ENCODE measurements at places on chromosomes 12 and 14.

DNA sequence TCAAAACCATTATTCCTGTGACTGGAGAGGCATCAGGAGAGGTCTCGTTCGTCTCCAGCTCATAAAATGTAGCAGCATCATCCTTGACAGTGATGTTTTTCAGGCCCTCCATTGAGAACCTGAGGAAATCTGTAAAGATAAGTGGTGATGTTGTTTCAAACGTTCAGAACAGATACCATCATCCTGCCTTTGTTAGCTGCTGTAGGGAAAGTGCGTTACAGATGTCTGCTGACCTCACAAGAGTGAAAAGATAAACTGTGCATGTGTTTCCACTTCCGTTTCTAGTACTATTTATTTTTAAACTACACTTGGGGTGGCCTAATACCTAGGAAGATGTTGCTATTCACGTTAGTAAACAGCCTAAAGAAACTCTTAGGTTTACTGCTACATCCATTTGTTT, 28.4 kb downstream of the BCL2L14 start:
- no peak for DNase-seq

DNA sequence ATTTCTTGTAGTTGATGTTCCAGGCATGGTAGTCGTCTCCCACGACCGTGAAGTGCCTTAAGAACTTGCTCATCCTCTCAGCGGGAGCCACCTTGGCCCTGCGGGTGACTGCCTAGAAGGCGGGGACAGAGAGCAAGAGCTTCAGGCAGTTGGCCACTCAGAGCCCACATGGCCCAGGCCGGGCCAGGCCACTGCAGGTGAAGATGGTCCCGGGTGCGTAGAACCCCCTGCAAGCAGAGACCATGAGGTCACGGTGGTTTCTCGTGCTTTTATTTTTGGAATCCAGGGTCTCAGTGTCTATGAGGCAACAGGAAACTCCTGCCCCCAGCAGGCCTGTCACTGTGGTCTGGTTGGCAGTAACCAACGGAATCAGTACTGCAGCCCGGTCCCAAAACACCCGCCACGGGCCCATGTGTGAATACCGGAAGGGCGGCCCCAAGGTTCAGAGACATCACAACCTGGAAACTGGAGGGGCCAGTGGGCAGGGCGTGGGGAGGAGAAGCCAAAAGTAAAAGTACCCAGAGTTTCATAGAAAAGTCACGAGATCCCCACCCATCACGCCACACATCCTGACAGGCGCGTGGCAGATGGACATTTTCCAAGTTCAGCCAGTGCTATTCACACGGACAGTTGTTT, 27.5 kb downstream of the HVCN1 start:
- no peak for DNase-seq

DNA sequence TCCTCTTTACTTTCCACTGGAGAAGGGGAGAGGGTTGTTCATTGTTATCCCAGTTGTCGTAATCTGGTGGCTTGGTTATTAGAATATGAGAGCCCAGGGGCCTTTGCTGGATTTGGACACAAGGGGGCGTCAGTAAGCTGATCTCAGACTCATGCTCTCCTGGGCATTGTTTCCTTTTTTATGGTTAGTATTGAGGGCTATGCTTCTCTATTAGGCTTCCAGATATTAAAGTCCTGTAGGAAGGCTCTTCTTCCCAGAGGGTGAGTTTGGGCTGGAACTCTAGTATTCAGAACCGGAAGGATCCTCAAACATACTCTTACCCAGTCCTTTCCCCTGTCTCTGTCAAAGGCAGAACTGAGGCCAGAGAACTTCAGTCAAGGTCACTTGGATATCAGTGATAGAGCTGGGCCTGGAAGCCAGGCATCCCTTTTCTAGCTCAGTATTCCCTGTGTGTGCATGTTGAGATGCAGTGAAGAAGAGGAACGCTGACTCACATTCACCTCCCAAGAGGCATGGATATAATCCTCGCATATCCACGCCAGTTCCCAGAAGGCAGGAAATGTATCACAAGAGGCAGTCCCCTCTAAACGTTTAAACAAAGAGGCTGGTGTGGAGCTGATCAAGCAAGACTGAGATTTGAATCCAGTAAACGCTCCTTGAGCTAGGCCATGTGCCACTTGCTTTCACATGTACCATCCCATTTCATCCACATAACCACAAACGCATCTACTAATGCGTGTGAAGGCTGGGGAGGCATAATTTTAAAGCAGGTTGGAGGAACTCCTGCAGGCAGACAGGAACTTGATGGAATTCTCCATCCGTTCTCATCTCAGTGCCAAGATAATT, 41.6 kb downstream of the UBE3B start:
- peak; percentile 73 for DNase-seq

GRCh38 chr14:55043528-55043927, 7.9 kb upstream of the MAPK1IP1L start:
- no peak for DNase-seq

DNA sequence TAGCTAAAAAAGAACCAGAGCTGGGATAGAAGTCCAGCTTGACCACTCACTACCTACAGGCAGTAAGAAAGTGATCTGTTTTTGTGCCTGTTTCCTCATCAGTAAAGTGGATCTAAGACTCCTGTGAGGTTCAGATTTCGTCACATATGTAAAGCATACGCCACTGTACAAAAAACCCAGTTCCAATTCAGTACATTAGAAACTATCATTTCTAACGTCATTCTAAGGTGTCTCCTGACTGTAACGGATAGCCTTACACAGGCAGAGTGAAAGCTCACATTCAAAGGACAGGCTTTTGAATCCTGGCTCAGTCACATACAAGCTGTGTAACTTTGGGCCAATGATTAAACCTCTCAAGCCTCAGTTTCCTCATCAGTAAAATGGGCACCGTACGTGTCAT, 3.5 kb downstream of the SLC15A4 start:
- DNase-seq = no peak

DNA sequence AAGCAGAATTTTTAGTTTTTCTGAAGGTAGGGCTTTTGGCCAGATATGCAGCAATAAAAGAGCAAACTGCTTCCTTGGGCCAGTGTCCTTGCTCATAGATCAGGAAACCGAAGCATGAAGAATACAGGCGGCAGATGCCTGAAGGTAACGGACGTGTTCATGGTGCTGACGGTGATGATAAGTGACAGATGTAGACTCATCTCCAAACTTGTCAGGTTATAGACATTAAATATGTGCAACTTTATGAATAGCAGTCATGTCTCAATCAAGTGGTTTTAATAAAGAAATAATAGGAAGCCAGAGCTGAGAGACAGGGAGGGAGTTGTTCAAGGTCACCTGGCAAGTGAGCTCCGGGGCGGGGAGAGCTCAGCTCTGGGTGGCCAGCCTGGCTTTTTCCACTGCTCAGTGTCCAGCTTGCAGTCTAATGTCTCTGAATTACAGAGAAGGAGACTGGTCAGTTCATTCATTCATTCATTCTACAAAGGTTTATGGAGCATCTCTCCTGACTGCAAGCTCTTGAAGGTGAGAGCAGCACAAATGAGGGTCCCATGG, 1.0 kb downstream of the SERPINA5 start:
- no peak for DNase-seq

- peak; percentile 97 for DNase-seq
Measured at GRCh38 chr14:59919570-59920377, at the start of gene LRRC9. Gene LRRC9, plus strand, starts transcription at chr14:59920144.

GRCh38 chr12:26691234-26691970, 141.6 kb downstream of the ITPR2 start:
- peak; percentile 52 for DNase-seq

GRCh38 chr12:54933376-54933775, 51.2 kb downstream of the TESPA1 start:
- DNase-seq = no peak

GRCh38 chr12:95788637-95789036, 1.9 kb downstream of the NTN4 start:
- no peak for DNase-seq

- no peak for DNase-seq
Measured at GRCh38 chr12:2297658-2298057, 244.9 kb downstream of the CACNA1C start.

DNA sequence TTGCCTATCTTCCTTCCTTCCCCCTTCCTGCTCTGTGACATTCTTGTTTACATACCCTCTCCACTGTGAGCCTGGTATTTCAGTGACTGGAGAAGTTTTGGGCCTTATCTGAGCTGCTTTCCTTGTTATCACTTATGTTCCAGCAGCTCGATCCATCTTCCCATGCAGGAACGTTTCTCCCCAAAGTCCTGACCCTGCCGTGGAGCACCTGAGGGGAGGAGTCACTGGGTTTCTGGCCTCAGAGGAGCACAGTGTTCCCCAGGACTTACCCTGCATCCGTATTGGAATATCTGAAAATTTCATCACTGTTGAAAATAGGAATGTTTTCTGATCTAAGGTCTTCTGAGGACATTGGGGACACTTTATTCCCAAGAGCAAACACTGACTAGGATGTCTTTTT, 141.8 kb downstream of the CACNA1C start:
- DNase-seq = no peak

GRCh38 chr12:82663893-82664292, 22.8 kb upstream of the TMTC2 start:
- DNase-seq = no peak

DNA sequence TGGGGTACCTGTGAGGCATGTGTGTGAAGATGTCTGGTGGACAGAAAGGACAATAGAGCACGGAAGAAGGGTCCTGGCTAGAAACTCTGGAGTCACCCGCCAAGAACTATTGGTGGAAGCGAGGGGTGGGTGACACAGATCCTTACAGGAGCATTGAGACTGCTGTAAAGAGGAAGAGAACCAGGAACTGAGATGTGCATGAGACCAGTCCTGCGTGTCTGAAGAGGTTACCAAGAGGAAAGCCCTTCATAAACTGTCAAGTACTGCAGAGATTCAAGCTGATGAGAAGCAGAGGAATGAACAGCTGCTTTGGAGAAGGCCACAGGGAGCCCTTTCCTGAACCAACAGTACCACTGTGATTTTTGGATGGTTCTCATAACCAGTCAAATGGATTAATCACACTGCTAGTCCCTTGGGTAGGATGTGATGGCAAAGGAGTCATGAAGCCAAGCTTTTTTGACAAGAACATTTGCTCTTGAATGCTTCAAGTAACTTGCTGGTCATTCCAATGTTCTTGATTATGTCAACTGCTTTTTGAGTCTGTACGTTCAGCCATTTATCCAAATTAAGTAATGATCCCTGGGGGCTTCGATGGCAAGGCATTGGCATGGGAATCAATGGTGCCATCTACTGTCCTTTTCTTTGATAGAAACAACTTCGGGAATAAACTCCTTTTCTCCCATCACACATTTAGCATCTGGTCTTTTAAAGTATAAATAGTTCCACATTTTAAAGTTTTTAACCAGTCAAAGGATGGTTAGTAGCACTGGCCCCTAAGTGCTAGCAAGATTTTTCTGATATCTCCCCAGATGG, 42.9 kb downstream of the GPR135 start:
- DNase-seq = peak; percentile 19

DNA sequence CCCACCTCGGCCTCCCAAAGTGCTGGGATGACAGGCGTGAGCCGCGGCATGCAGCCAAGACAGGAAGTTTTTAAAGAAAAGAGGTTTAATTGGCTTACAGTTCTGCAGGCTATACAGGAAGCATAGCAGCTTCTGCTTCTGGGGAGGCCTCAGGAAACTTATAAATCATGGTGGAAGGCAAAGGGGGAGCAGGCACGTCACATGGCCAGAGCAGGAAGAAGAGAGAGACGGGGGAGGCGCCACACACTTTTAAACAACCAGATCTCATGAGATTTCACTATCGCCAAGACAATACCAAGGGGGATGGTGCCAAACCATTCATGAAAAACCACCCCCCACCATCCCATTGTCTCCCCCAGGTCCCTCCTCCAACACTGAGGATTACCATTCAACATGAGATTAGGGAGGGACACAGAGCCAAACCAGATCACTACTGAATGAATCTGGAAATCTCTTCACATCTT, 14.1 kb downstream of the CCDC63 start:
- peak; percentile 93 for DNase-seq

GRCh38 chr12:93311827-93312226, 65.9 kb upstream of the NUDT4 start:
- no peak for DNase-seq

DNA sequence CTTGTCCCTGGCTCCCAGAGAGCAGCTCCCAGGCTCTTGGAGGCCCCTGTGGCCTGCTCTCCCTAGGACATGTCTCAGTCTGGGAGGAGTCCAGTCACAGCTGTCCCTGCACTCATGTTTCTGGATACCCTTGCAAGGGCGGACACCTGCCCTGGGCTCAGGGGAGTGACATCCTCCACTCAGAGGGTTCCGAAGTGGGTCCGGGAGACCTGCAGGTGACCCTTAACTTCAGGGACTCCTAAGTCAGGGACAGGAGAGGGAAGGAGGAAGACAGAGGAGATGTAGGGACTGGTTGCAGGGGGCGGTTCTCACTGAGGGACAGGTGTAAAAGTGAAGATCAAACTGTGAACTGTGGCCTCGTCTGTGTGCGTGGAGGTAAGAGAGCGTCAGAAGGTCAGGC, 37.6 kb downstream of the CACNA2D4 start:
- DNase-seq = no peak

DNA sequence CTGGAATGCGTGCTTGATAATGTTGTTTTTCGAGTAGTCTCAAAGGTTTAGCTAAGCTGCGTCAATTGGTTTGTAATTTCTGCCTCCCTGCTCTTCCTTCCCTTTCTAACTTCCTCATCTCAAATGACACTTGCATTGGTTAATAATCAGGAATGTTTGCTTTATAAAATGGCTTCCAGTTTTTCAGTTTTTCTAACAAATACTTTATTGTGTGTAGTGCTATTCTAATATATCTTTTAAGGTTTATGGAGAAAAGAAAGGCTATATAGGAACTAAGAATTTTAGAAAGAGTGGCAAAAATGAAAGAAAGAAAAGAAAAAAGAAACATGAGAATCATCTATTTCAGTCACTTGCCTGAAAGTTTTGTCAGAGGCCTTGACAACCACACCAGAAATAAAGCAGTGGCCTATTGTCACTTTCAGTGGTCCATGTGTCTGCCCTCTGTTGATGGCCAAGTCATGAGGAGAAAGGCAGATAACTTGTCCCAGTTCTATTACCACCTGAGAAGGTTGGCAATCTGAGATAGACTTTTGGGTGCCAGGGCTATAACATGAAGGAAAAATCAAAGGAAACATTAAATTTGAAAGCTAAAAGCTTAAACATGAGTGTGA, 221.9 kb upstream of the KITLG start:
- no peak for DNase-seq

DNA sequence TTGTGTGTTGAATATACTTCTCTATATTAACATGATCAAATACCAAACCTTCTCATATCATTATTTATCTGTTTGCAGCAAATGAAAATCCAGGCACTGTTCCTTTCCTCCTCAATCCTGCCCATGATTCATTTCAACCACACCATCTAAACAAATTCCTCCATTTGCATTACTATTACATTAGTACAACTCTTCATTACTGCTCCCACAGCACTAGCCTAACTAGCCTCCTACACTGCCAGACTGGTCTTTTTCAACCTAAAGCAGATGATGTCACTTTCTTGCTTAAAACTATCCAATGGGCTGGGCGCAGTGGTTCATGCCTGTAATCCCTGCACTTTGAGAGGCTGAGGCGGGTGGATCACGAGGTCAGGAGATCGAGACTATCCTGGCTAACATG, 117.3 kb upstream of the MYF6 start:
- no peak for DNase-seq
